ENCODE measurements at places on chromosomes 7 and 10.

DNA sequence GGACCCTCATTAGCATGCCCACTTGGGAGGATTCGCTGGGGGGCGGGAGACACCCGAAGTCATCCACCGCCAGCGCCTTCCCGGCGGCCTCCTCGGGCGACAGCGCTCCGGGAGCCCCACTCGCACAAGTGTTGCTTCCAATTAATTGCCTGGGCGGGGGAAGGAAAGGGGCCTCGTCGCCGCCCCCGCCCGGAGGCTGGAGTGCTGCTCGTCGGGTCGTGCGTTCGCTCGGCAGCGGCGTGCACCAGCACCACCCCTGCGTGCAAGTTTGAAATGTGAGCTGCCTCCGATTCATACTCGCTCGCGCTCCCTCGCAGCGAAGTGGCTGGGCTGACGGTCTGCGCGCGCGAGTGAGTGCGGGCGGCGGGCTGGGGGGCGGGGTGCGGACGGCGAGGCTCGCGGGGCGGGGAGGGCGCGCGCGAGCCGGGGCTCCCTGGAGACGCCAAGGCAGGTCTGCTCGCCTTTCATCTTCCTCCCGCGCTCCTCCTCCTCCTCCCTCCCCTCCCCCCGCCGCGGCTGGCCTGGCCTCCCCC, 104.6 kb upstream of the PPIF start:
- DNase-seq, result peak; percentile 92

DNA sequence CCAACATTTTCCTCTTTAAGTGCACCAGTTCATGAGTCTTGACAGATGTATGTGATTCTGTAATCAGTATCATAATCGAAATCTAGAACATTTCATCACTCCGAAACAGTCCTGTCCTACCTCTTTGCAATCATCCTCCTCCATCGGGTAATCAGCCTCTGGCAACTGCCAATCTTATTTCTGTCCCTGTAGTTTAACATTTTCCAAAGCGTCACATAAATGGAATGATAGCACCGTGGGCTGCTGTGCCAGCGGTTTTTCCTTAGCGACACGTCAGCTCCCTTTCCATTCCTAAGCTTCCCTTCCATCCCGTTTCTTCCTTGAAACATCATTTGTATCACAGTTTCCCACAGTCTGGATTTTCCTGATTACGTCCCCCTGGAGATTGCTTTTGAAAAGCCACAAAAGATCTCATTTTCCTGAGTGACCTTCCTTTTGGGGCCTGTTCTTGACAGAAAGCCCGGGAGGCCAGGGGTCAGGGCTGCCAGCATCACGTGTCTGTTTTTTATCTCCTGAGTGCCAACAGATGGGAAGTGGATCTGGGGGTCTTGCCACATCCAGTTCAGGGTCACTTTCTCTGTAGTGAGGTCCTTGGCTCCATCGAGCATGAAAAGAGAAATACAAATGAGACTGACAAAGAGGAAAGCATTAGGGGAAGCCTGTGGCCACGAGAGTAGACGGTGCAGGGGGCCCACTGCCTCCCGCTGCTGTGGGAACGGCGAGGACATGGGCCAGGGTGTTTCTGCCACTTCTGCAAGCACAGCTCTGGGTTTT, 31.6 kb downstream of the TMEM120A start:
- peak; percentile 84 for DNase-seq

DNA sequence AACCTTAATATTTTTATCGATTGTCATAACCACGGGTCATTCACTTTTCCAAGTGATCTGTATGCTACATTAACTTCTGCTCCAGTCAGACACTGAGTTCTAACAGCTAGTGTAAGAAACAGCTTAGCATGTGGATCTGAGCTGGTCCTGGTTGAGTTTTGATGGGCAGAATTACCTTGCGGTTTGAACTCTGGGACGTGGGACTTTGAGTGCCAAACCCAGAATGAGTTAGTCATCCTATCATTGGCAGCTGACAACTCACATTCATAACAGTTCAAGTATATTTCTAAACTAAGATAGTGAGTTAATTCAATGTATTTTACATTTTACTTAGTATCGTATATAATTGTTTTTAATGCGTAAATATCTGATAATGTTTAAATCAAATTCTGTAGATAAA, 43.2 kb downstream of the C7orf33 start:
- DNase-seq, result no peak

GRCh38 chr10:57579926-57580325, 687.8 kb downstream of the IPMK start:
- DNase-seq, result peak; percentile 7

DNA sequence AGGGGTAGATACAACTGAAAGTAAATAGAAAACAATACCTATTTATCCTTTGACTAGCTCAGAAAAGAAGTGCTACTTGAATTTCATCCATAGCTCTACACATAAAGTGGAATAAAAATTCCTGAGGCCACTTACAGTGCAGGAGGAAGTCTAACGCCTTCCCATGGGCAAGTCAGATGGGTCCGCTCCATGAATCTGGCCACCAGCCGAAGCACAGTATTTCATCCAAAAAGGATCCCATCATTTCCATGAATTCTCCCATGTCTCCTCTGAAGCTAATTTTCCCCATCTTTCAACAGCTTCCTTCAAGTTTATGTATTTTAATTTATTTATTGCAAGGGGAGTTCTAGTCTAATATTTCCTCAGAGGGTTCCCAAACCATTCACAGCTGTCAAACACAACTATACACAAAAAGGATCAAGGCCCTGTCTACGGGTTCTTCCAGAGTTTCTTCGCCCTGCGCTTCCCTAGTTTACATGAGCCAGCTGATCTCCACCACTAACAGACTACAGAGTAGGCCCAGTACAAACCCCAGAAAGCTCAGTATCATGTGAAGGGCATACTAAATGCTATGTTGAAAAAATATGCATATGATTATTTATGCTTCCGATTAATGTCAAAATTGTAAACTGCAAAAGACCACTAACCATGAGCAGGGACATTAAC, 184.7 kb downstream of the DOCK4 start:
- no peak for DNase-seq

- DNase-seq, result peak; percentile 96
These were observed at the start of gene MAD1L1 for GRCh38 chr7:2232766-2233520. MAD1L1 (minus strand) TSS chr7:2232945; CDS start chr7:2230133, 2,812 bp downstream.

GRCh38 chr7:68422281-68422680, 1176.0 kb upstream of the AUTS2 start:
- no peak for DNase-seq

- DNase-seq, result no peak
These were observed 33.9 kb downstream of the PTER start for GRCh38 chr10:16470747-16471146.

GRCh38 chr7:25624833-25625232, 396.5 kb upstream of the NPVF start:
- no peak for DNase-seq

- DNase-seq, result no peak
These were observed 35.2 kb downstream of the TNRC18 start for GRCh38 chr7:5388273-5388901.

- no peak for DNase-seq
These were observed 25.8 kb upstream of the SH2B2 start for GRCh38 chr7:102260856-102261255.

DNA sequence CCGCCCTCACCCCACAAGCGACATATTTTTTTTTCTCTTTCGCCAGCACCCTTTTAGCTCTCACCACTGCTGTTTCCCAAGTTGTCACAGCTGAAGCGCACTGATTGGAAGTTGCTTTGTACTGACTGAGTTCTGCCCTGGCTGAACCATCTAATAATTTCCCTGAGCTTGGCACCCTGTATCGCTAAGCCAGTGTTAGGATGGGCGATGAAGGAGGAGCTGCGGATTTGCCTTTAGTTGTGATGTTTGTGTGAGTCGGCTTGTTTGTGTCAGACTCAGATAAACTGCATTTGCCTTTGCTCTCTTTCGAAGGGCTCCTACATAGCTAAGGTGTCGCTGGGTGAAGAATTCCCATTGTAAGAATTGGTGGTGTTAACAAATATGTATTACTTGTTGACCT, 1.3 kb upstream of the ATXN7L1 start:
- DNase-seq, result peak; percentile 11

- no peak for DNase-seq
These were observed 317.1 kb upstream of the POT1 start for GRCh38 chr7:125246706-125247105.

GRCh38 chr7:145624618-145625017, 492.0 kb upstream of the CNTNAP2 start:
- no peak for DNase-seq

DNA sequence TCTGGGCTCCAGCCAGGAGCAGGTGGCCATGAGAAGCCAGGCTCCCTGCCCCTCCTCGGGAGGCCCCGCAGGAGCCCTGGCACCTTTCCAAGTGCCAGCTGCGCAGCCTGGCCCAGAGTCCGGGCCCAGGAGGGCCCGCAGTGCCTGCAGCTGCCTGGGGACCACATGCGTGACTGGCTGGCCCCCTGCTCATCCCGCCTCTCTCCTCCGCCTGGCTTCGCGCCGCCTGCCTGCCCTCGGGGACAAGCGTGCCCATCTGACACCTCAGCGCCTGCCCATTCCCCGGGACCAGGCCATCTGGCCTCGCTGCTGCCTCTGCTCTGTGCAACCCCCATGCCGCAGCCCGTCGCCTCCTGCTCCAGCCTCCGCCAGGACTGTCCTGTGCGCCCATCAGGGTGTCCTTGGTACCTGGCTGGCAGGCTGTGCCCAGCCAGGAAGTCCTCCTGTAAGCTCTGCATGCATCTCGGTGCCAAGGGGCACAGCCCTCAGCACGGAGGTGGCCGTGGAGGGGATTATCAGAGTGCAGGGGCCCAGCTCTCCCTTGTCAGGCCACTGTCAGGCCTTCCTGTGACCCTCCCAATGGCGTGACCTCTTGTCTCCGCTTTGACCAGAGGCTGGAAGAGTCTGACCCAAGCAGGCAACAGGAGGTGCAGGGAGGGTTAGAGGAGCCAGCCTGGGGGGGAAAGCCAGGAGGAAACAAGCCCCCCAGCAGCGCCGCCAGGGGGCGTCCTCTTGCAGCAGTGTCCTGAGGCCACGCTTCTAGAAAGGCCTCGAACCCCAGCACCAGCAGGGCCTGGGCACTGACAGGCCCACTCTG, 50.5 kb downstream of the TMEM209 start:
- no peak for DNase-seq

GRCh38 chr7:77200542-77200941, 923 bp upstream of the FGL2 start:
- no peak for DNase-seq

GRCh38 chr10:79310200-79310865, 36.9 kb upstream of the PPIF start:
- no peak for DNase-seq

DNA sequence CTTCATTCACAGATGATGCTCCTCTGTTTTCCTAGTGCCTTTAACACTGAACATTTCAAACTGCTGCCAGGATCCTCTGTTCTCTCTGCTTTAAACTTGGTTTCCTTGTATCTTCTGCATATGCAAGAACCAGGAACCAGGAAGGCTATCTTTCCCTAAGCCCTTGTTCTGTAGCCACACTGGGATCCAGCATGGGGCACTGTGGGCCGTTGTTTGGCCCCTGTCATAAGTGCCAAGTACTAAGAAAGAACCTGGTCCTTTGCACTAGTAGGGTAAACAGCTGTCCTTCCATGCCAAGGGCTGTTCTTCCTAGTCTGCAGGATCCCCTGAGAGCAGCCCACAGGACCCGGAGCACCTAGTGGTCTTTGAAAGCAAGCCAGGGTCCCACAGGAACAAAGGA, 49.0 kb upstream of the TRIM8 start:
- no peak for DNase-seq

DNA sequence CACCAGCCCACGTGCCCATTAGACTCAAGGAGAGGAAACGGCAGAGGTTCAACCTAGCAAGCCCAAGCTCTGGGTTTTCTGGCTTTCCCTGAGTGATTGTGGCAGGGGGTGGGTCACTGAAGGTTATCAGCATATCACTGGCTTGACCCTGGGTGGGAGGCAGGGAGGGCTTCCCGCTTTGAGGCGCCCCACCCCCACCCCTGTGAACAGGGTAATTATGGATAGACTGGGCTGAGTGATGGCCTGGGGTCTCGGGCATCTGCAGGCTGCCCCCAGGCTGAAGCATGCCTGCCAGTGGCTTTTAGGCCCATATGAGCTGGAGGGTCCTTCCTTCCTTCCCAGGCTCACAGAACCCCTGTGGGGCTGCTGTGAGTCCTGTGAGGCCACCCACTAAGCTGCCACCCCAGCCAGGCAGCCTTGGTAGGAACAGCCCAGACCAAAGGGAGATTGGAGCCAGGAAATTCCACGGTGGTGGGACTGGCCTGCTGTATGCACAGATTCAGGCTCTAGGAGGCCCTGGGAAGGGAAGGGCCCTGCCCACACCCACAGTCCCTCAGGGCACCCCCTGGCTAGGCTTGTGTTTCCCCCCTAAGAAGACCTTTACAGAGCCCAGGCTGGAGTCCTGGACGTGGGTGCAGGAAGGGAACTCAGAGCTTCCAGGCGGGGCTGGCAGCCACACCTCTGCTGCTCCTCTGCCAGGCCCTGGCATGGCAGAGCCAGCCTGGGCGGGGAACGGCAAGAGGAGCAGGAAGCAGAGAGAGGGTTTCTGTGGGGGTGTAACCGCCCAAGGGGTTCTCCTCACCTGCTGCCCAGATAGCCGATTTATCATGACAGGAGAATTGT, 33.1 kb downstream of the GPRIN2 start:
- peak; percentile 62 for DNase-seq

DNA sequence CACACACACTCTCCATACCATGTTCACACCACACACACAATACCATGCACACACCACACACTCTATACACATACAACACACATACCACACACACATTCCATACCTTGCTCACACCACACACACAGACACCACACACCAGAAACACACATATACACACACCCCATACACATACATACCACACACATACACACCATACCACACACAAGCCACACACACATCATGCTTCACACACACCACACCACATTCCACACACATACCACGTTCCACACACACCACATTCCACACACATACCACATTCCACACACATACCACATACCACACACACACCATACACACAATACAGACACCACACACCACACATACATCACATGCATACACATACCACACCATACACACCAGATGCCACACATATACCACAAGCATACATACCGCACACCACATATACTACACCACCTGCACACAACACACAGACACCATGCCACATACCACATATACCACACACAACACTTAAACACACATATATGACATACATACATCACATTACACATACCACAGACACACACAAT, 282.7 kb downstream of the POU6F2 start:
- no peak for DNase-seq

DNA sequence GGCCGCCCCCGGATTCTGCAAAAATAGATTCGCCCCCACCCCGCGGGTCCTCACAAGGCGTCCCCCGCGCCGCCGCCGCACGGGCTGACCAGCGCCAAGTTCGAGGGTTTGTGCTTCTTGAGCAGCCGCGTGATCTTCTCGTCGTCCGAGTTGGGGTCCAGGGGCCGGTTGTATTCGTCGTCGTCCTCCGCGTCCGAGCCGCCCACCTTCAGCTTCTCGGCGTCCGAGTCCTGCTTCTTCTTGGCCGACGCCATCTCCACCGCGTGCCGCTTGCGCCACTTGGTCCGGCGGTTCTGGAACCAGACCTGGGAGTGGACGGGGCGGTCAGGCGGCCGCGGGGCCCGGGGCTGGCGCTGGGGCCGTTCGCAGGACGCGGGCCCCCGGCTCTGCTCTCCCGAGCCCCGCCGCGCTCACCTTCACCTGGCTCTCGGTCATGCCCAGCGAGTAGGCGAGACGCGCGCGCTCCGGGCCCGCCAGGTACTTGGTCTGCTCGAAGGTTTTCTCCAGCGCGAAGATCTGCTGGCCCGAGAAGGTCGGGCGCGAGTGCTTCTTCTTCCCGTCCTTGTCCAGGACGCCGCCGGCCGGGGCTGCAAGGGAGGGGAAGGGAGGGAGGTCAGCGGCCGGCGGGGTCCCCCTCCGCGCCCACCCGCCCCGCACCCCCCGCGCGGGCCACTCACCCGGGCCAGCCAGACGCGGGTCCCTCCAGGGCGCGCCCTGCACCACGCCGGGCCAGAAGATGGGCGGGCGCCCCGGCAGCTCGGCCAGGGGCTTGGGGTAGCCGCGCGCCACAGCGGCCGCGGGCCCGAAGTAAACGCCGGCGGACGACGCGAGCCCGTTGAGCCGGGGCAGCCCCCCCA, 853 bp downstream of the NKX6-2 start:
- DNase-seq, result no peak

All from GM03348 (cell line).